Immature natural killer cell (primary cell): ENCODE measurements at places on chromosomes 1 and 21. TPM values are rescaled to one million over a fixed set of nuclear protein-coding genes. Genes with fewer than 3 reads are reported as not detected.

- DNase-seq, result no peak
Observed at GRCh38 chr1:113036639-113037321, 36.2 kb upstream of the LRIG2 start.

Gene PGBD5
- polyA plus RNA-seq, result not detected

- no peak for DNase-seq
Observed at GRCh38 chr1:16125088-16125470, 30.8 kb downstream of the EPHA2 start.

DNA sequence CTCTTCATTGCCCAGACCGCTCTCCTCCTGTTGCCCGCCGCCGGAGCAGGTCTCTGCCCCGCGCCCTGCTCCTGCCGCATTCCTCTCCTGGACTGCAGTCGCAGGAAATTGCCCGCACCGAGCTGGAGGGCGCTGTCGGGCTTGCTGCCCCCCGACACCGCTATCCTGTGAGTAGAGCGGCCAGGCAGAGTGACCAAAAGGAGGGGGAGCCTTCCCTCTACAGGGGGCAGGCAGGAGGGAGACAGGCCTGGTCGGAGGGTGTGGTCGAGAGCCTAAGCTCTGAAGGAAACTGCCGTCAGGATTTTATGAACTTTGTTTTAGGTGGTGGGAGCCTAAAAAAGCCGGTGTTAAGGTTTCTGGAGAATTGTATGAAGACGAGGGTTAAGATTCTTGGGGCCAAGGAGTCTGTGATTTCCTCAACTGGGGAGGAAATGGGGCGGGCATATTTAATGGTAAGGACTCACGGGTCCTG is 517 bp downstream of the LRIG2 start:
- no peak for DNase-seq

GRCh38 chr1:59409549-59409948 is 112.7 kb downstream of the FGGY start:
- DNase-seq, result no peak

Gene WNT9A
- polyA plus RNA-seq, result not detected

Gene TSNAX
- polyA plus RNA-seq, result 141 TPM

Gene RAB25
- not detected for polyA plus RNA-seq

- no peak for DNase-seq
Observed at GRCh38 chr1:109466452-109467300, at the start of gene SYPL2. SYPL2 (plus strand) TSS chr1:109466546; CDS start chr1:109466844, 298 bp downstream.

GRCh38 chr1:10444795-10445397 is 4.9 kb upstream of the CORT start:
- DNase-seq, result no peak

DNA sequence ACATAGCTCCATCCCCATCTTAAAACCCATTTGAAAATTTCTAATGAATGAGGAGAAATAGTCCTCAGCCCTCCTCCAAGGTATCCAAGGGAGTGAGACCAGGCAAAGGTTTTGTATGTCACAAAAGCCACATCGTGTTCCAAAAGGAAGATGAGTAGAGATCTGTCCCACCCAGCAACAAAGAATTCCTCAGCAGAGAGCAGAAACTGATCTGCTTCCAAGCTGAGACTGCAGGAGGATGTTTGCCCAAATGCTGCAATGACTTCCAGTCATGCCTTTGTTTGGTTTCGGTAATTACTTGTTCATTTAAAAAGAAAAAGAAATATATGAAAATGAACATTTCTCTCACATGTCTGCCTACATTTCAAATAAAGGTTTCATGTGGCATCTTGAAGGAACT is 186.9 kb downstream of the SETD4 start:
- DNase-seq, result no peak

- peak; percentile 7 for DNase-seq
Observed at GRCh38 chr1:111695801-111696200, 43.4 kb downstream of the INKA2 start.

Gene CFHR3
- not detected for polyA plus RNA-seq

DNA sequence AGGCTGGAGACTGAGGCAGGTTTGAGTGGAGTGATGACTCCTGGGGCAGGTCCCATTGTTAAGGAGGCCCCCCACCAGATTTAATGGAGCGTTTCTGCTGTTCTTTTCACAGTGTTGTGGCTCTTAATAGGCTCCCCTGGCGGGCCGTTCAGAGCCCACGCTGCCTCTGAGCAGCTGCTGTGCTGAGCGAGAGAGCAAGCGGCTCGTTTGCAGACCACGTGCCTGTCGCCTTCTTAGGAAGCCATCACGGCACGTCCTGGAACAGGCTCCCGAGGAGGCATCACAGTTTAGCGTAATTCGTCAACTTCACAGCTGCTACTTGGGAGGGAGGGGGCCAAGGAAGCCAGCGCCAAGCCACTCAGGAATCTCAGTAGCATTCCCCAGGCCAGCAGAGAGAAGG is 70.5 kb upstream of the CTTNBP2NL start:
- DNase-seq, result no peak

DNA sequence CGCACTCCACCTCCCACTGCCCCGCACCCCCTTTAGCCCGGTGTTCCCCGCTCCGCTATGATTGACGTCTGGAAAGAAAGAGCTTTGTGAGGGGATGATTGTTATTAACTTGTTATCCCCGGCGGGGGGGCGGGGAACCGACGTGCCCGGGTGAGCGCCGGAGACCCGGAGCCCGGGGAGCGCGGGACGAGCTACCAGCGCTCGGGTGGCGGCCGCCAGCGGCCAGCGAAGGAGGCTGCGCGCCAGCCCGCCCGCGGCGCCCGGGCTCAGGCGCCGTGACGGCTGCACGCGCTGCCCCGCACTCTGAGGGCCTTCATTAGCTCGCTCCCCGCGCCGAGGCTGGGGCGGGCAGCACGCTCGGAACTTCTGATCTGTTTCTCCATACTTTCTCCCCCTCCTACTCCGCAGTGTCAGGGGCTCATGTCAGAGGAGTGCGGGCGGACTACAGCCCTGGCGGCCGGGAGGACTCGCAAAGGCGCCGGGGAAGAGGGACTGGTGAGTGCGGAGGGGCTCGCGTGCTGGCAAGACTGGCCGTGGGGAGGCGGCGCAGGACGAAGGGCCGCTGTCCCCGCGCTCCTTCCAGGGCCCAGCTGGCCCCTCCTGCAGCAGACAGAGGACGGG is 2.1 kb downstream of the LHX8 start:
- DNase-seq, result no peak

DNA sequence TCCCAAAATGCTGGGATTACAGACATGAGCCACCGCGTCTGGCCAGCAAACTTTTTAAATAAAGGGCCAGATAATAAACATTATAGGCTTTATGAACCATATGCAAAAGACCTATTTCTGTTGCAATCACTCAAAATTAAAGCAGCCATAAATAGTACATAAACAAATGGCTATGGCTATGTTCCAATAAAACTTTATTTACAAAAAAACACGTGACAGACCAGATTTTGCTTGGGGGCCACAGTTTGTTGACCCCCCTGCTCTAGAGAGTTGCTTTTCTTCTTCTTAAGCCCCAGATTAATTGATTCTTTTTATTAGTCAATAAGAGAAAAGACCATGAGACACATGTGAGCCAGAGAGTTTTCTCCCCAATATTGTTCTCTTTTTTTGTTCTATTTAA is 138.3 kb downstream of the MACF1 start:
- no peak for DNase-seq

GRCh38 chr1:80392529-80392928 is 1386.0 kb upstream of the ADGRL4 start:
- DNase-seq, result no peak

DNA sequence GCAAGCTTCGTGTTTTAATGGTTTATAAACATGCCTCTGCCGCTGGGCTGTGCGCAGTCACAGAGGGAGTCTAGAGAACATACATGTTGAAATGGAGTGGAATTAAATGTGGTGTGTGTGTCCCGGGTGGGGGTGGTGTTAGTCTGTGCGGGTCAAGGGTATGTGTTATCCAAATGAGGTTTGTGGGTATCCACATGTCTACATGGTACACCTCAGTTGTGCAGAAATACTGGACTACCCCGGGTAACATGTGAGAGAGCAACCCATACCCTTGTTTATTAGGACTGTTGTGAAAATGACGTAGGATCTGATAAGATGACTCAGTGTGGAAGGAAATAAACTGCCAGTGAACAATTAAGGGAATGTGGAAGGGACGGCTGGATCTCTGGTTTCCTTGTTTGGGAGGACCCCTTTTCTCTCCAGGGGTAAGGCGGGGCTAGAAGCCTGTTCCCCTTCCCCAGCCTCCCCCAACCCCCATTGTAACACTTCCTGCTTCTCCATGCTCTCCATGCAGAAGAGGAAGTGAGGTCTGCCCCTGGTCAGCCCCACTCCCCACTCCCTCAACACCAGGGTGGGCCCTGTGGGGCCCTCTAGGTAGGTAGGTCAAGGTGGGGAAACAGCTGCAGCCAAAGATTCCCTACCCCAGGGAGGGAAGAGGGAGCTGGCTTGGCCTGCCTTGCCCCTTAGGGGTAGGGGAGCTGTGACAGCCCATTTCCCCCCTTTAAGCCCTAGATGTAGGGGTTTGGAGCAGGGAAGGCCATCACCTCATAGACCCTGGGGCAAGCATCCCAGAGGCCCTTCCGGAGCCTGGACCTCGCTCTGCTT is 690 bp downstream of the EPS8L3 start:
- DNase-seq, result no peak

- no peak for DNase-seq
Observed at GRCh38 chr1:47580451-47580995, 142.7 kb downstream of the FOXD2 start.

Gene ADORA1
- not detected for polyA plus RNA-seq

DNA sequence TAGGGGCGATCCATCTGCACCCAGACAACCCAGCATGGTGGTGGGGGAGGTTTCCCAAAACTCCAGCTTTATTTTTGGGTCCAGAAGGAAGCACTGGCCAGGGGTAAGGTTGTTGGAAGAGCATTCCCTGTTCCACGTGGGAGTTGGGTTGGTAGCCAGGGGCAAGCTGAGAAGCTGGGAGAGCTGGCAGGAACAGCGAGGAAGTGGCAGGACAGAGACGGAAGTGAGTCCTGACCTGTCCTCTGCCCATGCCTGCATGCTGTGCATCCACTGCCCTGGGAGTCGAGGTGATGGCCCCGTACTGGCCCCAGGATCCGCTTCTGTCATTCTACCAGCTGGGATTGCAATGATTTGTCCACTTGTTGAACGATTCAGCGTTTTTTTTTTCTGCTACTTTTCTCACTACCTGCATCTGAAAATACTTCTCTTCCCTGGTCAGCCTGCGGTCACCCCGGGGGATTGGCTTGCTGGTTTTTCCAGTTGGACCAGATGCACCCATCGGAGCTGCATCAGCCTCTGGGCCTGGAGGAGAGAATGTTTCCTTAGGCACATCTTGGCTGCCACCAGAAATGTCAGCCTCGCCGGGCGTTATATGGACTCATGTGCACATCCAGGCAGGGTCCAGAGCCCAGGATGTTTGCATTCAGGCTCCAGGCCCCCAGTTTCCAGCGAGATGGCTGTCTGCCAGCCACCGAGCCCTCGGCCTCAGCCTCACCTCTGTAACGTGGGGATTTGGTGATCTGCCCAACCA is 28.3 kb upstream of the TMPRSS2 start:
- DNase-seq, result no peak

GRCh38 chr1:221237587-221237986 is 358.3 kb downstream of the HLX start:
- no peak for DNase-seq

Gene ADAM30
- not detected for polyA plus RNA-seq

DNA sequence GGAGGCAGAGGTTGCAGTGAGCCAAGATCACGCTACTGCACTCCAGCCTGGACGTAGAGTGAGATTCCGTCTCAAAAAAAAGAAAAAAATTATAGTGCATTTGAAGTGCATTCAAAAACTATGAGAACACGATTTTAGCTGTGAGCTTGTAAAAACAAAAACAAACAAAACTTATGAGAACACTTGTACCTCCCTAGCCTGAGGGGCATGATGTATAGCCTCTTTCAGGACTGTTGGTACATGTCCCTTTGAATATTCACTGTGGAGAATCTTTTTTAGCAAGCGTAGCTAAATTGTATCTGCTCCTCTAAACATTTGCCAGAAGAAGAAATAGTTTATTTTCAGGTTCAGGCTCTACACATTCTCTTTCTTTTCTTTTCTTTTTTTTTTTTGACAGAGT is 9.5 kb upstream of the DEGS1 start:
- no peak for DNase-seq

- DNase-seq, result no peak
Observed at GRCh38 chr1:32894681-32895080, 6.5 kb downstream of the TMEM54 start.

Gene SPRR2F
- polyA plus RNA-seq, result not detected

GRCh38 chr1:229433364-229434004 is 410 bp downstream of the ACTA1 start:
- no peak for DNase-seq
